Urothelium cell line (cell line): ENCODE measurements at places on chromosomes 2 and 18.

DNA sequence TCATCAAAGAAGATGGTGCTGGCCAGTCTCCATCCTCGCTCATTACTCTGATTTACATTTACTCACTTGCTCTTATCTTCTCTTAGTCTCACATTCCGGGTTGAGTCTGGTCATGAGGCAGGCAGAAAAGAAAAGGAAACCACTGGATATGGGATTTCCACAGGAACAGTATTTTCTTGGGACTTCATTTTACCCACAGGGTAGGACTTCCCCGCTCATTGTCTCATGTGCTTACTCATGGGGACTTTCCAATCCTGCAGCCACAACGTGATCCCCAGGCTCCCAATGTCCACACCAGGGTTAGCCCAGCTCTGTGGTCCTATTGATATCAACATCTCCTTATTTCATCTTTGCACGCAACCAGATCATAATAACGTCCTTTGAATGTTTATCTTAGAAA is 373.8 kb downstream of the TMEM182 start:
- DNase-seq, result no peak

GRCh38 chr2:129710670-129711495 is 268.6 kb upstream of the RAB6C start:
- DNase-seq, result peak; percentile 1

- DNase-seq, result no peak
Observed at GRCh38 chr2:54439582-54439981, 16.5 kb upstream of the SPTBN1 start.

GRCh38 chr2:221612161-221612560 is 40.1 kb upstream of the EPHA4 start:
- no peak for DNase-seq

DNA sequence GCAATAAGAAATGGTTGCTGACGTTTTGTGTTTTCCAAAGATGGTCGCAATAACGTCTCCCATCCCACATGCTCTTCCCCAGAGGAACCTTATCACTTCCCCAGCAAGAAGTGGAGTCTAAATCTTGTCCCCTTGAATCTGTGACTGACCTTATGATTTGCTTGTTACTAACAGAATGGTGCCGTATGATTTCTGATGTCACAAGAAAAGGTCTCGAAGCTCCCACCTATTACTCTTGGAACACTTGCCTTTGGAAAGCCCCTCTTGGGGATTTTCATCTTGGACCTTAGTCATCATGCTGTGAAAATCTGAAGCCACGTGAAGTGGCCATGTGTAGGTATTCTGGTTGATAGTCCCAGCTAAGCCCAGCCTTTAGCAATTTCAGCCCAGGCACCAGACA is 86.2 kb upstream of the GLS start:
- DNase-seq, result no peak

- no peak for DNase-seq
Observed at GRCh38 chr2:195461010-195461409, 196.0 kb upstream of the SLC39A10 start.

GRCh38 chr2:118667964-118668363 is 179.5 kb downstream of the EN1 start:
- peak; percentile 36 for DNase-seq

- DNase-seq, result no peak
Observed at GRCh38 chr2:171139860-171140259, 20.8 kb downstream of the TLK1 start.

GRCh38 chr2:40274270-40274669 is 177.6 kb downstream of the SLC8A1 start:
- DNase-seq, result no peak

- no peak for DNase-seq
Observed at GRCh38 chr2:19009510-19009909, 348.9 kb downstream of the OSR1 start.

DNA sequence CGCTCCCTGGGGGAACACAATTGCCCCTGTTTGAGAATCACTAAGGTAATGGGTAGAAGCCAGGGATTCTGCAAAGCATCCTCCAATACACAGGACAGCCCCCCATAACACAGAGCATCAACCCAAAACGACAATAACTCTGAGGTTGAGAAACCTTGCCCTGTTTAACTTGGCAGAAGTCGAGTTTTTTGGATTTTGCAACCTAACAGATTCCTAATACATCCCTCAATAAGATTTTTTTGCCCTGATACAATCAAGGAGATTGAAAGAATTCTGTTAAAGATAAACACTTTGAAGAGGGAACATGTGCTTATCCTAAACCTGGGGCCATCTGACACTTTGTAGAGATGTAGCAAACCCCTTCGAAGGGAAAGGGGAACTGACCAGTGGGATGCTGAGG is 92.5 kb upstream of the ZNF532 start:
- DNase-seq, result no peak

GRCh38 chr2:90076311-90076710 is 1384.8 kb downstream of the RPIA start:
- no peak for DNase-seq

GRCh38 chr2:48461721-48462120 is 68.2 kb upstream of the STON1 start:
- DNase-seq, result no peak

GRCh38 chr2:231183851-231184250 is 14.6 kb upstream of the ARMC9 start:
- no peak for DNase-seq

GRCh38 chr2:66575625-66576310 is 140.8 kb downstream of the MEIS1 start:
- DNase-seq, result peak; percentile 40

- DNase-seq, result no peak
Observed at GRCh38 chr2:134558208-134558830, 160.5 kb downstream of the TMEM163 start.

- DNase-seq, result peak; percentile 30
Observed at GRCh38 chr2:83900862-83901261, 558.2 kb downstream of the SUCLG1 start.

GRCh38 chr2:12048550-12048949 is 302.1 kb downstream of the LPIN1 start:
- no peak for DNase-seq

DNA sequence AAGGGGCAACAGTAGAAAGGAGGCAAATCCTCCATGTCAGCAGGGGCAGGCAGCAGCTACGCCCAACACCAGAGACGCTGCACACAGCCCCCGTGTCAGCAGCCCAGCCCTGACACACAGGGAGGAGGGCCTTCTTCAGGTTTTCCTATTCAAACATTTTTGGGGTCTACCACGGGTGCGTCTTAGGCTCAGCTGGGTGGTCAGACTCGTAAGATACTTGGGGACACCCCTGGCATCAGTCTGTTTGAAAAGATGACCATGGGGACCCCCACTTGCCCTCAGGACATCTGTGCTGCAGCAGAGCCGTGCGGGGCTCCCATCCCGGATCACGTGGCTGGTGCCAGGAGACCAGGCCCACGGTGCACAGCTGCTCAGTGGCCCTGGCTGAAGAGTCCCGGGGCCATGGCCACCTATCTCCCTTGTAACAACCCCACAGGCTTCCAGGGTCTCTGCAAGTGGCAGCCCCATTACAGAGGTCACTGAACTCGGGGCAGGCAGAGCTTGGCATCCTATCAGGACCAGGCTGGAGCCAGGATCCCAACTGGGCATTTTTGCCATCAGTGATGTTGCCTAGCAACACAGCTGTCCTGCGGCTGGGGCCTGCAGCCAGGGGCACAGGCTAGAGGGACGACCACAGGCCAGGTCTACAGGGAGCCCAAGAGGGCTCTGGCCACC is 82.5 kb downstream of the EDAR start:
- no peak for DNase-seq

DNA sequence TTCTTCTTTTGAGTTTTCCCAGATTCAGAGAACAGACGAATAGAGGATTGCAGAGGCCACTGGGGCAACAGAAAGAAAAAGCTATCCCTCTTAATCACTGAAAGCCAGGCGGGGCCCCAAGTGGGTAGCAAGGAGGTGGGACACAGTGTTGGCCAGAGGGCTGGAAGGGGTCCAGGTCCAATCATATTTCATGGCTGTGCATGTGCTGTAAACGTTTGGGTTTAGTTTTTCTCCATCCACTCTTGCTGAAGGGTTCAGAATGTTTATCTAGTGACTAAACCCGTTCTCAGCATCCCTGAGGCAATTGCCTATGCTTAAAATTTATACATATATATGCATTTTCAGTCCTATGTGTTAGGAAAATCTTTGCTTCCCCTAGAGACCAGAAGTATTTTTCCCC is 99.4 kb upstream of the EPHA4 start:
- no peak for DNase-seq

DNA sequence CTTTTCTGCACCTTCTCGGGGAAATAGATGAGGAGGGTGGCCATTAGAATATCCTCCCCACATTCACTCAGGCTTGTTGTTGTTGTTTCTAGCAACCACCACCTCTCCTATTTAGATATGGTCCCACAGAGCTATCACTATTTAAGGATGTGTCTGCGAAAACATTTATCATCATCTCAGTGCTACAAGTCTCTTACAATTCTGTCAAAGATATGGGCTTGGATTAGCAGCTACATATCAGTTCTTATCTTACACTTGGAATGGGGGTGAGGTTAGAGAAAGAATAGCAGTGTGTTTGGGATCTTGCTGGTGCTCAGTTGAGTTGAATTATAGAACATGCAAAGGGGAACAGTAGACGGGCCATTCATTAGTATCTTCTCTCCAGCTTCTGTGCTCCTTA is 546.1 kb downstream of the PARD3B start:
- DNase-seq, result no peak

DNA sequence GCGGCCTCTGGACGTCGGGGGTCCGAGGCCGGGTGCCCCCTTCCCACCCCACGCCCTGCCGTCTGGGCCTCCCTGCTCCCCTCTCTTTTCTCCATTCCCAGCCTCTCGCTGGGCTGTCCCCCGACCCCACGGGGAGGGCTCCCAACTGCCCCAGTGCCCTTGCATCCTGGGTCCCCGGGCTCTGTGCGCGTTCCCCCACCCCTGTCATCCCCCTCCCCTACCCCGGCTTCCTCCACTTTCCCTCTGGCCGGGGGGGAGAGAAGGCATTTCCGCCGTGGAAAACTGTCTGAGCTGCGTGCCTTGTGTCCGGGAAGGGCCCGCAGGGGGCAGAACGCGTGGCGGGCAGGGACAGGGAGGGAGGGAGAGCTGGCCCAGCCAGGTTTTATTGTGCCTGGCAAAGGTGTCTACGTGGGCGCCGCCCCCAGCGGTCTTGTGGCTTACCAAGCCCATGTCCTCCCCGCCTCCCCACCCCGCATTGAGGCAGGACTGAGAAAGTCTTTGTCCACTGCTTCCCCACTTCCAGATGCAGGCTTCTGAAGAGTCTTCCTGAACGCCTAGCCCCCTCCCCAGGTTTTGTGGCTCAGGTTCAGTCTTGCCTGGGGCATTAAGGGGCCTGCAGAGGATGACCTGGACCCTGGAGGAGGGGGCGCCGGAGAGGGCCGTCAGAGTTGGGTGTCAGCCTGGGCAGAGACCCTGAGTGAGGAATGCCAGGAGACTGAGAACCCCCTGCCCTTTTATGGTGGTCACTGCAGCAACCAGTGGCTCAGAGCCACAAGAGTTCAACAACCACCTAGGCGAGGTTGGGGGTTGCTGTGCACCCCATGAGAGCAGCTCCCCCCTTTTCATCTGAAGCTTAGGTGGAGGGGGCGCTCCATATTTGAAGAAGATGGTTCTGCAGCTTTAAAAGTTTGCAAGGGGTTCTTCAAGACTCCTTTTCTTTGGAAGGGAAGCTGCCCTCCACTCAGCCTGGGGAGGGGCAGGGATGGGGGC is 1.3 kb downstream of the ITM2C start:
- DNase-seq, result peak; percentile 60

DNA sequence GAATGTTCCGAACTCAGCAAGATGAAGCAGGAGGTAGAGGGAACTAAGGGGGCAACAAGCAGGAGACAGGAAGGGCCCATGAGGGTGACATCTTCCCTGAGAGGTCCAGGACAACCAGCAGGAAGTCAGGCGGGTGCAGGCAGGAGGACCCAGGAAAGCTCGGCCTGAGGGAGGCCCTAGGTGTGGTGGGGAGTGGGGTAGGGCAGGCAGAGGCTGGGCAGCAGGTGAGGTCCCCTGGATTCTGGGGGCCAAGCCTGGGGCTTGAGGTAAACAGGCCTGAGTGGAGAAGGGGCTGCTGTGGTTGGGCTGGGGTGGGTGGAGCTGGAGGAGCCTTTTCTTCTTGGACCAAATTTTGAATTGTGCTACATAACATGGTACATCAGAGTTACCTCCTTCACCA is 4.1 kb upstream of the ALPG start:
- DNase-seq, result no peak

GRCh38 chr18:9547782-9548181 is 66.6 kb downstream of the PPP4R1 start:
- no peak for DNase-seq

DNA sequence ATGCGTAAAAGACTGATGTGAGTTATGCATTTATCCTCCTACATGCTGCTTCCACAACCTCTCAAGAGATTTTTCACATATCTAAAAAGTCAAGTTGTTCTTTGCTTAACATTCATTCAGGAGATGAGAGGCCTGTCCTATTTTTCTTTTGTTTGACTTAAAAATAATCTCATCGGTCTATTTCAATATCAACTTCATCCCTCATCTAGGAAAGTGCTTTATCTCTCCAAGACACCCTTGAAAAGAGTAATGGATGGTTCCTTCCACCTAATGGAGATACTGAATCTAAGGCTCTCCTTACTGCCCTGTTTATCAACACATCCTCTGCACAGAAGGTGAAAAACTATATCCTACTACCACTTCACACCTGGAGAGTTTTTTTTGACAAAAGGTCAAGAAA is 2.4 kb downstream of the NFE2L2 start:
- DNase-seq, result no peak
